ENCODE measurements at places on chromosomes 4 and X.

DNA sequence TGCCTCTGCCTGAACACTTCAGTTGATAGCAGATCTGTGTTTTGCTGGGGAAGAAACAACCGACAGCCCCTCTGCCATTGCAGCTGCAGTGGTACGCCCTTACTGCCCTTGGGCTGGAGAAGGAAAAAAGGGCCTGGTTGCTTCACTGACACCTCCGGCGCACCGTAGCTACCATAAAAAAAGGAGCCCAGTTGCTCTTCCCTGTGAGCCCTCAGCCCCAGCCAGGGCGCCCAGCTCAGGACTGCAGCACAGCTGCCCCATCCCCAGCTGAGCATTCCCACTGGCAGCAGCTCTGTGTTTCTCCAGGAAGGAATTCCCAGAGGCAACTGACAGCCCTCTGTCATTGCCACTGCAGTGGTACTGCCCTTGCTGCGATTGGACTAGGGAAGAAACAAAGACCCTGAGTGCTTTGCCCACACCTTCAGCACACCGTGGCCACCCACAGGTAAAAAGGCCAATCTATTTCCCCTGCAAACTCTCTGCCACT is 142.7 kb downstream of the DKK2 start:
- no peak for DNase-seq

DNA sequence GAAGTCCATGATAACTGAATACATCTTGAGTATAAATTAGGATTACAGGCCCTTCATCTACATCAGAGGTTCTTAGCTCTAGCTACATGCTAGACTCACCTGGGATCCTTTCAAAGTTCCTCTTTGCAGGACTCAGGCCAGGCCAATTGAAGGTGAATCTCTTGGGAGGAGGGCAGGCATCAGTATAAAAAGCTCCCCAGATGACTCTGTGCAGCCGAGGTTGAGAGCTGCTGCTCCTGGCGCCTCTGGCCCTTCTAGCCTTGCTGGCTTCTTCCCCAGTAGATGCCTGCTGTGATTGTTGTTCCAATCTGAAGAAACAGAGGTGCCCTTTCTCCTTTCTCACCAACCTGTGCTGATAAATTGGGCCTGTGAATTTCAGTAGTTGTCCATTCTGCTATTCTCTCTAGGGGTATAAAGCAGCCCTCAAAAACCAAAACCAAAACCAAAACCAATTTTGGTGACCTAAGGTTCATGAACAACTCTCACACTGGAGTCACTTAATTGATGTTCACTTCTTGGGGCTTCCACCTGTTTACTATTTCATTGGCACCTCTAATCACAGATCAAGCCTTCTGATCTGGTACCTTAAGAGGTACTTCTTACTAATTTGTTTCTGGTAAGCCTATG is 78.7 kb downstream of the SUPT20HL2 start:
- DNase-seq, result no peak

GRCh38 chrX:110204986-110205385 is 112.9 kb downstream of the AMMECR1 start:
- DNase-seq, result no peak

- no peak for DNase-seq
Observed at GRCh38 chr4:6641164-6641970, 882 bp downstream of the MRFAP1 start.

- DNase-seq, result no peak
Observed at GRCh38 chrX:2631743-2632532, 59.2 kb upstream of the CD99 start.
